ENCODE measurements at places on chromosomes 5 and 9. TPM values are rescaled to one million over a fixed set of nuclear protein-coding genes. Genes with fewer than 3 reads are reported as not detected.
A peak's percentile ranks its signal among the peaks of the same experiment; 100 is the strongest.

The ZNF366 gene
- 20.5 TPM for total RNA-seq

DNA sequence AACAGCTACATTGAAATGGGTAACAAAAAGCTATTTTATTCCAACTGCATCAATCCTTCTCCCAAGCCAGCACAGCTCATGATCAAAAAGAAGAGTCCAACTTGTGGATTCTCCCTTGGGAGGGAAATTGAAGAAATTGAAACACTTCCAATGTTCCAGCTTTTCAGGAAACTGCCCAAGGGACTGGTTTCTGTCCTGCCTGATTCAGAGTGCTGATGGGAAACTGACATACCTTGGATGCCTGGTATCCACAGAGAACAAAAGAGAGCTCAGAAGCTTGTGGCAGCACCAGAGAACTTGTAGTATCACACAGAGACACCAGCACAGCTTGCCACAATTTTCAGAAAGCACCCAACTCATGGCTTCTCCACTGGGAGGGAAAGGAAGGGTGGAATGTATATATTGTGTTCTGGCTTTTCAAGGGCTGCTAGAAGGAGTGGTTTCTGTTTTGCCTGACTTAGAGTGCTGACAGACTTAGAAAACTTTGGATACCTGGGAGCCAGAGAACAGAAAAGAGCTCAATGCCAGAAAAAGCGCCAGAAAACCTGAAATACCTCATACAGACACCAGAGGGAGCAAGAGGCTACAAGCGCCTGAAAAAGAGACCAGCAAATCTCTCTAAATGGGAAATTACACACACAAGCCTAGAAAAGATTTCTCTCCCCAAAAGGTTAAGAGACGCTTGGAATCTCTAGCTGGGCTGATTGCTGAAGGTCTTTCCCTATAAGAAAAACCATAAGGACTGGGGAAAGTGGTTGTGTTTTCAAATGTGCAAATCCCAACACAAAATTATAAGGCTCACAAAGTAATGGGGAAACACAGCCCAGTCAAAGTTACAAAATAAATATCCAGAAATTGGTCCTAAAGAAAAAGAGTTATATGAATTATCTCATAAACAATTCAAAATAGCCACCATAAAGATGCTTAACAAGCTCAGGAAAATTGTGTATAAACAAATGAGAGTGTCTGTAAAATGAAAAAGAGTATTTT is 178.8 kb downstream of the SPOCK1 start:
- no peak for DNase-seq

- no peak for DNase-seq
Measured at GRCh38 chr5:57225553-57225952, 51.7 kb downstream of the GPBP1 start.

The SPEF2 gene
- total RNA-seq: 30.0 TPM

DNA sequence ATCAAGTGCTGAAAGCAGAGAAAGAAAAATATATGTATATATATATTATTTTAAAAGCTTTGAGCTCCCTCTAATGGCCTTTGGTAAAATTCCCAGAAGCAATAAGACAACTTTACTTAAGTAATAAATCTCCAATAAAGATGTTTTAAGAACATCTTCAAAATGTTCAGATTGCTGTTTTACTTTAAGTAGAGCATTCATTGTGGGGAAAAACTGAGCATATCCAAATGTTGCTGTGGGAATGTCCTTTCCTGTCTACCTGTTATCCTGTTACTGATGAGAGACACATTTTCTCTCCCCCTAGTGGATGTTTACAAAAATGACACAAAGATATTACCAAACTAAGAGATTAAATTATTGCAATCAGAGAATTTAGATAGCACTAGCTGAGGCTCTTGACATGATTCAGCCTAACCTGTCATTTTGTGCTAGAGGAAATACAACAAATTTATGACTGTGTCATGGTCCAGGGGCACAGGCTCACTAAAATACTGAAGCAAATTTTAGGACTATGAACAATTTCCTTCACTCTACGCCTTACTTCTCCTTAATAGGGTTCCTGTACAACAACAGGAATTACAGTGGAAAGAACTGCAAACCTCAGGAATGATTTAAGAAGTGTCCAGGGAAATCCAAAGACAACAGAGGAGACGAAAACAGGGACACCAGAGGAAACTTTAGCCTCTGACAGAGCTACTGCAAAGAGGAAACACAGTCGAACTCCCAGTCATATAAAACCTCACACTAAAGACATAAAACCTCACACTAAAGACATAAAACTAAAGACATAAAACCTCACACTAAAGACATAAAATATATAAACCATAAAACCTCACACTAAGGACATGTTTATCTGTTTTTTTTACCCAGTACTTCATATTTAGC is 24.3 kb upstream of the PRRC1 start:
- no peak for DNase-seq

The GPR151 gene
- total RNA-seq: not detected

GRCh38 chr5:101717721-101718120 is 578.4 kb downstream of the SLCO4C1 start:
- DNase-seq: no peak

The CTXN3 gene
- total RNA-seq: not detected

DNA sequence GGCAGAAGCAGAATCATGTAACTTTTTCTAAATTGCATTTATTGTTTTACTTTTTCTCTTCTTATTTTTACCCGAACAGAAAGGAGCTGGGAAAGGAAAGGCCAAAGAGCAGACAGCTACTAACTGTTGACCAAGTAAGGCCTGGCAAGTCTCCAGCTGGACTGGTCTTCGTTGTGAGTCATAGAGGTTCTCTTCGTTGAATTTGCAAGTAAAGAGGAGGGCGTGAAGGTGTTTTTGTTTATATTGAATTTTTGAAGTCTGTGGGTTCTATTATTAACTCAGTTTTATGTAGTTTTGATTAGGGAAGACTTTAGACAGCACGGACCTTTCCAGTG is 416.5 kb upstream of the CCNH start:
- DNase-seq: peak; percentile 49

GRCh38 chr5:33379757-33380156 is 61.0 kb upstream of the TARS1 start:
- no peak for DNase-seq
